ENCODE measurements at places on chromosomes 2 and 18.
A peak's percentile ranks its signal among the peaks of the same experiment; 100 is the strongest.

GRCh38 chr18:4286256-4286655 lies 168.9 kb downstream of the DLGAP1 start:
- no peak for DNase-seq

DNA sequence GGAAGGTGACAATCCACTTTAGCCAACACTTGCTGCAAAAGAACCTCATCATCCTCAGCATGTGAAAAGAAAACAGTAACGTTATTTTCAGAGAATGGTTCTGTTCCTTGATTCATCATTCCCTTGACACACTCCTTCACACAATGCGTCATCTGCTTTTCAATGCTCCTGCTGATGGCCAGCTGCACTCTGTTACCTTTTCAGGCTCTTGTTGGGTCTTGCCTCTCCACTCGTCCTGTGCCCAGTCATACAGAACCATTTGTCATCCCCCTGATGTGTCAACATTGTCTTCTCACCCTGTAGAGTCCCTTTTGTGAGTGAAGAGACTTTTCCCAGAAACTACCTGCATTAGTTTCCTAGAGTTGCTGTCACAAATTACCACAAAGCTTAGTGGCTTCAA lies 12.2 kb upstream of the DTNA start:
- no peak for DNase-seq

DNA sequence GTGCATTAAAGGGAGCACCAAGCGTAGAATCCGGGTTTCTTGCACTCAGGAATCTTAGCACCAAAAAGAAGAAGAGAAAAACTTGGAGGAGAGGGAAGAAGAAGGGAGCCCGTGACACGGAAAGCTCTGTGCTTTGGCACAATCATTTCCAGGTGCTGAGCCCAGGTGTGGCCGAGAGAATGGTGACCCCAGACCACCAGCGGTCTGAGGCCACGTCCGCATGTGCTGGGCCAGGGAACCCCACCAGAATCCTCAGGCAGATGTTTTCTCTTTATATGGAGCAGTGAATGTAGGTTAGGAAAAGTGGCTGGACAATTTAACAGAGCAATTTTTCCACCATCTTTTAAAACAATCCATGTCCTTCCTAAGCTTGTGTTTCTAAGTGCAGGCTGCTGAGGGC lies 520.9 kb downstream of the EPHA4 start:
- no peak for DNase-seq

DNA sequence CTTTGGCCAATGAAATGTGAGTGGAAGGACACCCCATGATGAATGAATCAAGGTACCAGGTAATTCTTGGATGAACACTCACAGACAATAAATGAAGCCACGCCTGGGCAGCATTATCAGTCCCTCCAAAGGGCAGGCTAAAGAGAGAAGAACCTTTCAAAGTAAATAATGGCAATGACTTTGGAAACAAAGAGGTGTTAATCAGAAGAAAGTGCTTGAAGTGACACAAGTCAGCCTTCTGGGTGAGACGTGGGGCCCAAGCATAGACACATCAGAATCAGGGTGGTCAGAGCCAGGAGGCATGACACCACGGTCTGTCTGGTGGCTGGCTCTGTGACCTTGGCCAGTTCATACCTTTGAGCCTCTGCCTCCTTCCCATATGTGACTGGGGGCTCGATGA lies 103.3 kb downstream of the POLR1A start:
- DNase-seq: no peak

DNA sequence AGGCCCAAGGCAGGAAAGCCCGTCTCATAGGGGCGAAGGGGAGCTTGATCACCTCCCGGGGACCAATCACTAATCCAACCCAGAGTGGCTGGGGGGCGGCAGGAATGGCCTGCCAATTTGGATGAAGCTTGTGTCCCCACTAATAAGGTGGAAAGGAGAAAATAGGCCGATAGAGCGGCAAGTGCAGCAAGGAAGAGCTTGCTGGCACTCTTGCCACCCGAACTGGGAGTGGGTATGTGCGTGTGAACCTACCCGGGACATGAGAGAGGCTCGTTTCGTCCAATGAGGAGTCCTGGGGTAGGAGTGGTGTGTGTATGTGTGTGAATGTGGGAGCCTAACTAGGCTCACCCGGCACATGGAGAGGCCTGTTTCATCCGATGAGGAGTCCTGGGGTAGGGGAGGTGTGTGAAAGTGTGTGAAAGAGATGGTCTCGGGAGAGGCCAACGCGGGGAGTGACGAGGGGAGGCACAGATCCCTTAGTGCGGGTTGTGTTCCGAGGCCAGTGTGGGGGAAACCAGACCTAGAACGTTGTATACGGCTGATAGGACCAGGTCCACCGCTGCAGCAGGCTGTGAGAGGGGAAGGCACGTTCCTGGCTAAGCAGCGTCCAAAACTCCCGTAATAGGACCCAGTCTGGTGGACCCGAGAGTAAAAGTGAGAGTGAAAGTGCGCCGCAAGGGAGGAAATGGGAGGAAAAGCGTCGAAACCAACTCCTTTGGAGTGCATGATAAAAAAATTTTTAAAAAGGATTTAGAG lies 47.1 kb upstream of the SELENOI start:
- DNase-seq: peak; percentile 17

DNA sequence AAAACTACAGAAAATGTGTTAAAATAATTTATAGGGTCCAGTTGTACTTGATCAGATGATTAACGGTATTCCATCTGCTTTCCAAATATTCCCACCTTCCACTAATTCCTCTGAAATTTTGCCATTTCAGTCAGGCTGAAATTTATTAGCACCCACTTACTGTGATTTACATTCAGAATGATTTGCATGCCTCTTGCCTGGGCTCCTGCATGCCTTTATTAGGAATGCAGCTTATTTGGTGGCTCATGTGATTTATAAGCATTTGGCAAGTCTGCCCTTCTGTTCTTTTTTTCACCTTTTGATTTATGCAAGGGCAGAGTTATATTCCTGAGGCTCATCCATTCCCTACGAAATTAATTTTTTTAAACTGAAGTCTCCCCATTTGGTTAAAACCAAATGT lies 1594.5 kb upstream of the PIK3C3 start:
- no peak for DNase-seq

DNA sequence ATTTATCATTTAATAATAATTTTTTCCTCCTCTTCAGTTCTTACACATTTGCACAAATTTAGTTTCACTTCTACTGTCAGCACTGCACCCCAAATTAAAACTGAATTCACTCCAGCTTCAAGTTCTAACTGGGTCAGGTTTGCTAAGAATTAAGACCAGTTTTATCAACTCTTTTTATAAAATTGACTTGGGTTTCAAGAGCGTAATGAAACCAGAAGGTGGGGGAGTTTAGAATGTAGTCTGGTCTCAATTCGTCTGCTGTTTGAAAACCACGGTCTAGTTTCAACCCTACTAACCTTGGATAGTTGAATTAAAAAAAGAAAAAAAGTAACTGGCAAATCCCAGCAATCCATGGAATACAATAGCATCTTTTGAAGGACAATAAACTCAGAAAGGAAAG lies 14.3 kb upstream of the CTLA4 start:
- no peak for DNase-seq

GRCh38 chr2:85242321-85242720 lies 85.5 kb downstream of the TGOLN2 start:
- DNase-seq: no peak

DNA sequence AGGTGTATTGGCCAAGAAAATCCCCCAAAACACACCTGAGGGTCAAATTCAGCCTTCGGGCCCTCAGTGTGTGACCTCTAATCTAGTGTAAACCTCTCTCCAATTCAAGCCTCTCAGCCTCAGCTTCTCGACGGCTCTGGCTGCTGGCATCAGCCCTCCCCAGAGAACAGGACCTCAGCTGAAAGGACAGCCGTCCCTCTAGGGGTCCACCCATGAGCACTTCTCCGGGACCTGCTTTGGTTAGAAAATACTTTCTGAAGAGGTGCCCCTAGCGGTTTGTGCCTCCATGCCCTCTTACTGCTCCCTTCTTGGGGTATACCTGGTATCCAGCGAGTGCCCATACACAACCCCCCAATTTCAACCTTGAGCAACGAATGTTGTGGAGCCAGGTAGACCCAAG lies 48.8 kb downstream of the INHBB start:
- no peak for DNase-seq

GRCh38 chr2:200765995-200766660 lies 45.6 kb upstream of the BZW1 start:
- no peak for DNase-seq

- DNase-seq: no peak
These were observed 43.3 kb downstream of the AGAP1 start for GRCh38 chr2:235537186-235537585.

DNA sequence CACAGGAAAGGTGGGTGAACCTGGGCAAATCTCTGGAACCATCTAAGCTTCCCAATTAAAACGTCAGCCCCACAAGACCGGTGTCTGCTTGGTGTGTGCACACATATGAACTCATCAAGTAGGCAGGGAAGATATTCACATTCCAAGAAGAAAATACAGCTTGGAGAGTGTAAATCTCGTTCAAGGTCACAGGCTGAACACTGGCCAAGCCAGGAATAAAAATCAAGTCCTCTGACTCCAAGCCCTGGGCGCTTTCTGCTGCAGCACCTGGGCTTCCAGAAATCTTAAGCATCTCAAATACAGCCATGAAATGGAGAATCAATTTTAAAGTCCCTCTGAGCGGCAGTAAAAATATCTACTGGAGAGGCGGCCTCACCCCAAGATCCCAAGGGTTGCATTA lies 150.9 kb downstream of the TWIST2 start:
- DNase-seq: no peak

DNA sequence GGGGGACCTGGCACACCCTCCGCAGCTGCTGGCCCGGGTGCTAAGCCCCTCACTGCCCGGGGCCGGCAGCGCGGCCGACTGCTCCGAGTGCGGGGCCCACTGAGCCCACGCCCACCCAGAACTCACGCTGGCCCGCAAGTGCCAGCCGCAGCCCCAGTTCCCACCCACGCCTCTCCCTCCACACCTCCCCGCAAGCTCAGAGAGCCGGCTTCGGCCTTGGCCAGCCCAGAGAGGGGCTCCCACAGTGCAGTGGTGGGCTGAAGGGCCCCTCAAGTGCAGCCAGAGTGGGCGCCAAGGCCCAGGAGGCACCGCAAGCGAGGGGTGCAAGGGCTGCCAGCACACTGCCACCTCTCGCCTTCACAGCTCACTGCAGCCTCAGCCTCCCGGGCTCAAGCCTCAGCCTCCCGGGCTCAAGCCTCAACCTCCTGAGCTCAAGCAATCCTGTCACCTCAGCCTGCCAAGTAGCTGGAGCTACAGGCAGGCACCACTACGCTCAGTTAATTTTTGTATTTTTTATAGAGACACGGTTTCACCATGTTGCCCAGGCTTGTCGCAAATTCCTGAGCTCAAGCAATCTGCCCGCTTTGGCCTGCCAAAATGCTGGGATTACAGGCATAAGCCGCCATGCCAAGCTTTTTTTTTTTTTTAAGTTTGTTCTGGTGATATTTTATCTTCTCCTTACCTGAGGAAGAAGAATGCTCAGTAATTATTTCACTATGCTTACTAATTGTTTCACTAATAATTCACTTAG lies 71.7 kb upstream of the CDCA7 start:
- DNase-seq: no peak

DNA sequence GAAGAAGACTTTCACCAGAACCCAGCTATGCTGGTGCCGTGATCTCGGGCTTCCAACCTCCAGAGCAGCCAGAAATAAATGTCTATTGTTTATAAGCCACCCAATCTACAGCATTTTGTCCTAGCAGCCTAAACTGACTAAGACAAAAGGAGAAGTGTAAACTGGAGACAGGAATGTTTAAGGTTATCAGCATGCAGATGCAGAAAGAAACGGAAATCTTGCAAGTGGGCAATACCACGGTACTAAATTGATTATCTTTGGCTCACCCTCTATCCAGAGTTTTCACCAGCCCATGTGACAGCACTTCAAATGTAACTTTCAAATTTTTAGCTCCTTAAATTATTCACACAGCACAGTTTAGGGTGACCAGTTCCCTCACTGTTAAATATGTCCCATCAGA lies 5.7 kb upstream of the CAPN14 start:
- DNase-seq: no peak

GRCh38 chr18:79875531-79875919 lies 75.9 kb downstream of the SLC66A2 start:
- no peak for DNase-seq

GRCh38 chr18:14093307-14093915 lies 38.8 kb downstream of the ZNF519 start:
- no peak for DNase-seq

DNA sequence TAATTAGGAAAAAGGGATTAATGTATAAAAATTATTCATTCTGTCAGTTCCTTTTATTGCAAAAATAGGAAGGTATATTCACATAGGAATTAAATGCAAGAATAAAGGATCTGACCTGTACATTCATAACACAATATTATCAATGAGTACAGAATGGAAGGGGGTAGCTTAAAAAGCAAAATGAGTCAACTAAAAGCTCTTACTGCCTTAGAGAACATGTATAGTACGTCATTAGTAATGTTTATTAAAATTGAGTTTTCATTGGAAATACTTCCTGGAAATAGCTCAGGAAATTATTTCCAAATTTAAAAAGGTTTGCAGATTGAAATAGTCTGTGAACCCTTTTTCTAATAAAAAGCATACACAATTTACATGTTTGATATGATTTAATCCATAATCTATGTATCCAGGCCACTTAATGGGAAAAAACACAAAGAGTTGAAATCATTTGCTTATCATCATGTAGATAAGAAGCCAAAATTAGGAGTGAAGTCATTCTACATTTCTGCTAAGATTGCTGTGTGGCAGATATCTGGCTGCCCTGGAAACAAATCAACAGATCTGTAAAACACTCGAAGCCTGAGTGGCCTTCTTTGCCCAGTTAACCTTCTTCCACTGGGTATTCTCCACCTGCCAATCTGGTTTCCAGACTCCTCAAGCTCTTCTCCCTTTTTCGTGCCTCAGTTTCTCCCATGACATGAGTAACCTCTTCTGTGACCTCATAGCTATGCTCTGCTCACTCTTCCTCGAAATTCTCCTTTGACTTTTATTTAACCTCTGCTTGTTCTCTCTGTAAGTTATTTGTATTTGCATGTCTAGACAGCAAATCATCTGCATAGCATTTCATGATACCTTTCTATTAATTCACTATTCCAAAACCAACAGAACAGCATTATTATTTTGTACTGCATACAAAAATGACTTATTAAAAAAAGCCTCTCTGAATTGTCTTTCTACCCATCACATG lies 181.2 kb upstream of the REV1 start:
- DNase-seq: no peak

DNA sequence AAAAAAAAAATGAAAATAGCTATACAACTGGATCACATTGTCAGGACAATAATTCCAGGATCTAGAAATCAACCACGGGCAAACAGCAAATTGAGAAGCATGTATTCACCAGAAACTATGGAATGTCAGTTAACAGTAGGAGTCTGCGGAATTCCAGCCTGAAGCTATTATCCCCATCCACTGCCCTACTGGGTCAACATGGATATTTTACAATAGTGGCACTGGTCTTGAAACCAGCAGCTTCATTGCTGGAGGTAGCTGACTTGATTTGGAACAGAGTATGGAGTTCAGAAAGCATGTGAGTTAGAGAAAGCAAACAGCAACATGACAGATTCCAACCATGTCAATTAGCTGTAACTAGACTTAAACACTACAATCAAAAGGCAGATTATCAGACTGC lies 55.7 kb upstream of the PDE1A start:
- no peak for DNase-seq

DNA sequence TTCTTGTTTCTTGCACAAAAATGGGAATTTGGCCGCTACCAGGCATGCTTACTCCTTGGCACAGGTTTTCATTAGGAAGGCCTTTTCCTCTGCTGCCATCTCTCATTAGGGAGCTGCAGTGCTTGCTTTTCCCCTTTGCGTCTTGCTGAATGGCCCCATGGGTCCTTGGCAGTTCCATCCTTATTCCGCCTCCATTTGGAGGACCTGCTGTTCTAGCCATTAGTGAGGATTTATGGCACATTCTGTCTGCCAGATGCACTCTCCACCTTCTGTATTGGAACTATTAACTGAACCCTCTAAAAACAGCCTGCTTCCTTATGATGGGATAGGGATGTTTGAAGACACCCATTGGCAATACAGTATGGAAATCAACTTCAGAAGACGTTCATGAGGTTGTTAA lies 103.5 kb upstream of the NOSTRIN start:
- no peak for DNase-seq
